ENCODE measurements at places on chromosomes 7 and 10. TPM values are rescaled to one million over a fixed set of nuclear protein-coding genes. Genes with fewer than 3 reads are reported as not detected.

The COL13A1 gene
- polyA plus RNA-seq: 24.1 TPM

The AKR1C8 gene
- polyA plus RNA-seq: 0.13 TPM

The TRIM50 gene
- 0.24 TPM for polyA plus RNA-seq

The GPR22 gene
- 0.26 TPM for polyA plus RNA-seq

The SUN3 gene
- polyA plus RNA-seq: 0.29 TPM

The HTR5A gene
- not detected for polyA plus RNA-seq

The DLG5 gene
- polyA plus RNA-seq: 40.4 TPM

The TFEC gene
- polyA plus RNA-seq: 44.0 TPM

The GIMAP6 gene
- 14.4 TPM for polyA plus RNA-seq

The SHTN1 gene
- polyA plus RNA-seq: 19.8 TPM

The AKR1D1 gene
- polyA plus RNA-seq: 0.09 TPM

The ADCYAP1R1 gene
- 1.2 TPM for polyA plus RNA-seq

The STRA8 gene
- 0.26 TPM for polyA plus RNA-seq

The LMOD2 gene
- polyA plus RNA-seq: 0.03 TPM

The LDB1 gene
- 115 TPM for polyA plus RNA-seq

The CNPY1 gene
- not detected for polyA plus RNA-seq

The FXYD4 gene
- polyA plus RNA-seq: not detected

The LYZL1 gene
- not detected for polyA plus RNA-seq

The EMX2 gene
- 166 TPM for polyA plus RNA-seq

The SAMD9L gene
- polyA plus RNA-seq: 3.3 TPM

The ZNRF2 gene
- 21.5 TPM for polyA plus RNA-seq

The CYP26C1 gene
- polyA plus RNA-seq: 0.10 TPM

The RTKN2 gene
- polyA plus RNA-seq: 13.0 TPM

The ELMO1 gene
- polyA plus RNA-seq: 9.9 TPM

The DBNL gene
- 62.7 TPM for polyA plus RNA-seq

The CDC14C gene
- polyA plus RNA-seq: not detected

The SYCE1 gene
- 0.42 TPM for polyA plus RNA-seq

The PRKAR2B gene
- 38.6 TPM for polyA plus RNA-seq

The PPRC1 gene
- 27.9 TPM for polyA plus RNA-seq
